ENCODE measurements at places on chromosomes 12 and 14. TPM values are rescaled to one million over a fixed set of nuclear protein-coding genes. Genes with fewer than 3 reads are reported as not detected.

PXMP2 gene
- total RNA-seq: 30.8 TPM

GPR162 gene
- total RNA-seq: 0.48 TPM

TCP11L2 gene
- total RNA-seq: 1.7 TPM

TSHR gene
- not detected for total RNA-seq

NTF3 gene
- total RNA-seq: not detected

YAF2 gene
- total RNA-seq: 23.4 TPM
